ENCODE measurements at places on chromosomes 2 and 18.

GRCh38 chr18:58097907-58098166 is 53.8 kb downstream of the NEDD4L start:
- no peak for DNase-seq

DNA sequence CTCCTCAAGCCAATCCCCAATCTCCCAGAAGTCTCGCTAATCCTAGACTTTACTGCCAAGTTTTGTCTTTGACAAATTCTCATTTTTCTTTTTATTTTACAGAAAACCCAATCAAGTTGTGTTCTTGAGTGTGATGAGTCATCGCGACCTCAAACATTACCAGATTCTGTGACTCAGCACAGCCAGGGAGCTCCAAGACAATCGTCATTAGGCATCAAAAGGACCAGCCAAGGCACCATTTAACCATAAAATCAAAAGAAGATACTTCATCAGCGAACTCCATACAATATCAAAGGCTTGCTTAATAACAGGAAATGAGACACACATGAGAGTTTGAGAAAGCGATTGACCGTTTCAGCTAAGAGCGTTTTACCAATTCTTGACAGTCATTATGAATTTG is 146.2 kb upstream of the AGAP1 start:
- DNase-seq: no peak

GRCh38 chr2:128643221-128644065 is 324.8 kb upstream of the HS6ST1 start:
- peak; percentile 2 for DNase-seq

DNA sequence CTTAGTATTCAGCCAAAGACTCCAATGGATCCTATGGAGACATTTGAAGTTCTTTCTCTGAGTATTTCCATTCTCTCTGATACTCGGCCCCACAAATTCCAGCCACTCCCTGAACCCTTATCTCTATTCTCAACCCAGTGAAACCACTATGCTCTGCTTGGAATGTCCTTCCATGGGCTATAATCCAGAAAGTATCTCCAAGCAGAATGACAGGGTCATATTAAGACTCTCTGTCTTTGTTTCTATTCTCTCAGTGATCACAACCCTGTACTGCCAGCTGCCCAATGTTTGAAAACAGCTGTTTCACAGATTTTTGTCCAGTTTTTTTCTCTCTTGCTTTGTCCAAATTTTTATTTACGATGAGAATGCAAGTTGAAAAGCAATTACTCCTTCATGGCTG is 21.9 kb downstream of the CHMP3 start:
- DNase-seq: no peak

DNA sequence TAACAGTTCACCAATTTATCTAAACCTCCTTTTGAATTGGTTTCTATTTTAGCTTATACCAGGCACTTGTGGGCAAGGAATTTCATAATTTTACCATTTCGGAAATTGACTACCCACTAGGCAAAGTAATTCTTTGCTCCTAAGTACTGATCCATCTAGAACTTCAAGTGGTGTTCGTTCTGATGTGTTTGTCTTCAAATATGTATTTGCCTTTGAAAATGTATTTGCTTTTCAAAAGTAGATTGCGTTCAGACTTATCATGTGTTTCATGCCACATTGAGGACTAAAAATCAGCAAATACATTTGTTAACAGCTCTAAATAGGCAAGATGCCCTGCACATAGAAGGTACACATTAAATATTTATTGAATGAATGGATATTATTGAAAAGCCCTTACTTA is 26.7 kb downstream of the IFIH1 start:
- no peak for DNase-seq

- no peak for DNase-seq
Observed at GRCh38 chr2:28981016-28981441, at the start of gene TOGARAM2. TSS of gene TOGARAM2 (plus strand) at chr2:28981298. CDS start at chr2:28994835, 13,537 bp downstream.

GRCh38 chr2:54423213-54423612 is 32.9 kb upstream of the SPTBN1 start:
- DNase-seq: no peak

GRCh38 chr2:118812552-118812951 is 34.9 kb downstream of the EN1 start:
- no peak for DNase-seq

GRCh38 chr2:36769106-36769505 is 72.6 kb downstream of the VIT start:
- no peak for DNase-seq

- DNase-seq: no peak
Observed at GRCh38 chr2:182522405-182522896, 95.6 kb upstream of the PDE1A start.

- no peak for DNase-seq
Observed at GRCh38 chr2:216404010-216404618, 8.2 kb upstream of the SMARCAL1 start.

DNA sequence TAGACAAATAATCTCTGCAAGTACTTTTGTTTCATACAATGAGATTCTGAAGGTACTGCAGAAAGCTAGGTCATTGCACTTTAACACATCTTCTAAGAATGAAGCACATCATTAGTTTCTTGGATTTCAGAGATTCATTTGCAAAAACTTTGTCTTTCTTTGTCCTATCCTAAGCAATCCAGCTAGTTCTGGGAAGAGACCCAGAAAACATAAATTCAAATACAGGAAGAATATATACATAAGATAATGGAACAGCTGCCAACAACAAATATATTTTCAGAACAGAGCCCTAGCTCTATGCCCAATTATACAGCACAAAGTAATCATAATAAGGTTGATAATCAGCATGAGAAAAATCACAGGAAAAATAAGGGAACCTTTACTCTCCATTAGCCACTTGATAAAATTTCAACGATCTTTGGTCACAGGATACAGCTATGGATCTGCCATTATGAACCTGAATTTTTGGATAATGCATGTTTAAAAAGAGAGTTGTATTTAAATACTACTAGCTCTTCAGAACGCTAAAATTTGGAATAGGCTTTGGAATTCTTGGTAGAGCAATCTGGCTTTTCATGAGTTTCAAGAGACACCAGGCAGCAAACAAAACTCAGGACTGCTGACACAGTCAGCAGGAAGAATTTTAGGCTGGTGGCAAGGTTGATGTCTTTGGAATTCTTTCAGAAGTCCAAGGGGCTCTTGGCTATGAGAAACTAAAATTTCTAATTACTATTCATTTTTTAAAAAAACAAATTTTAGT is 250.4 kb upstream of the SMIM21 start:
- no peak for DNase-seq

DNA sequence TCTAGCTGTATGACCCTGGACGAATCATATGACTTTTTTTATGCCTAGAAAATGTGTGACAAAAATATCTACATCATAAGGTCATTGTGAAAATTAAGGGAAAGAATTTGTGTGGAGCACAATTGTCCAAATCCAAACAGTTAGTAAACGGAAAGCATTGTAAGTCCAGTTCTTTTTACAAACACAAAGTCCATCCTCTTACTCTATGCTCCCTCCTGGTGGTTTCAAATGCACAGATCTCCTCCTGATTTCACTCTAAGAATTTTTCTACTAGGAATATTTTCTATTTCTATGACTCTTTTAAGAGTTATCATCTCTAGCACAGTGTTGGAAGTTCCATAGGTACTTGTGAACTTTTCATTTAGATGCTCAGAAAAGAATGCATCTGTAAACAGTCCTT is 125.2 kb upstream of the ARL5A start:
- no peak for DNase-seq

- no peak for DNase-seq
Observed at GRCh38 chr18:48634491-48634890, 95.7 kb downstream of the CTIF start.

GRCh38 chr2:234588054-234588430 is 91.2 kb upstream of the ARL4C start:
- DNase-seq: no peak

DNA sequence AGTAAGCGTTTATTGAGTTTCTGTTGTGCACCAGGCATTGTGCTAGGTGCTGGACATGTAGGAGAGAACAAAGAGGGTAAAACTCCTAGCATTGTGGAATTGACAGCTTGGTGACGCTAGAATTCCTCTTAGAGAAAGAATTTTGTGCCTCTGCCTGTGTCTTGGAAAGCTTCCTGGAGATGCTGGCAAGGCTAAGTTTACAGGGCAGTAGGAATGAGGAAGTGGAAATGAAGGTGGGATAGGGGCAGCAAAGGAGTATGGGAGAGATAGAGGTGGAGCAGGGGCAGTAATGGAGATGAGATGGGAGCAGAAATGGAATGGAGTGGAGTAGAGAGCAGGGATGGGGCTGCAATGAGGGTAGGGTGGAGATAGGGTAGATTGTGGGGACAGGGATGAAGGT is 29.8 kb downstream of the GPR39 start:
- DNase-seq: no peak
